Right renal cortex interstitium (tissue), 3 donors: ENCODE measurements at places on chromosomes 16 and 17. TPM values are rescaled to one million over a fixed set of nuclear protein-coding genes. Genes with fewer than 3 reads are reported as not detected.

UBE2Z gene
- 97.7 TPM for polyA plus RNA-seq

DNA sequence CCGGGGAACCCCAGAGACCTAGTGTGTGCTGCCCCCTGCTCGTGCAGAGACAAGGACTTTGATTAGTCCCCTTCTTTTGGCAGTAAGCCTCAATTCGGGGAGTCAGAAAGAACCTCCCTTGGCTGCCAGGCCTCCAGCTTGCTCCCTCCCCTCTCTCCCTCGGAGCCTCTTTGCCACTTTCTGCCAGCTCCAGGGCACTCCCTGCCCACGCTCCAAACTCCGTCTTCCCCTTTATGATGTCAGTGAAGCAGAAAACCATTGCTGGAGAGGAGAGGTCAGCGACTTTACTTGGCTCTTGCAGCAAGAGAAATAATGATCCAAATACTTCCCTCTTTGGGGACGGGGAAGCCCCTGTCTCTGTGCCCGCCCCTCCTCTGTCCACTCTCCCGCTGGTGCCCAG, 28.1 kb downstream of the TTYH2 start:
- no peak for DNase-seq

GAS2L2 gene
- 0.06 TPM for polyA plus RNA-seq

DNA sequence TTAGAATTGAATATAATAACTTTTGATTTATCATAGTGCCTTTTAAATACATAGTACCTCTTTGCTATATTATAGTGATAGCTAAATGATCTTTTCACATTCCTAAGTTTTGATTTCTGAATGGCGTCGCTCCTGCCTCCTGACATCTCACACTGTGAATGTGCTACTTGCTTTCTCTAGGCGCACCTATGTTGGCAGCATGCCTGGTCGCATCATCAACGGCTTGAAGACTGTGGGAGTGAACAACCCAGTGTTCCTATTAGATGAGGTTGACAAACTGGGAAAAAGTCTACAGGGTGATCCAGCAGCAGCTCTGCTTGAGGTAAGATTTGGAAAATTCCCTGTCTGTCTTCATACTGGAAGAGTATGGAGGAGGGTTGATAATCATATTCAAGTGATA, 29.8 kb upstream of the ABCC11 start:
- DNase-seq: no peak

DNA sequence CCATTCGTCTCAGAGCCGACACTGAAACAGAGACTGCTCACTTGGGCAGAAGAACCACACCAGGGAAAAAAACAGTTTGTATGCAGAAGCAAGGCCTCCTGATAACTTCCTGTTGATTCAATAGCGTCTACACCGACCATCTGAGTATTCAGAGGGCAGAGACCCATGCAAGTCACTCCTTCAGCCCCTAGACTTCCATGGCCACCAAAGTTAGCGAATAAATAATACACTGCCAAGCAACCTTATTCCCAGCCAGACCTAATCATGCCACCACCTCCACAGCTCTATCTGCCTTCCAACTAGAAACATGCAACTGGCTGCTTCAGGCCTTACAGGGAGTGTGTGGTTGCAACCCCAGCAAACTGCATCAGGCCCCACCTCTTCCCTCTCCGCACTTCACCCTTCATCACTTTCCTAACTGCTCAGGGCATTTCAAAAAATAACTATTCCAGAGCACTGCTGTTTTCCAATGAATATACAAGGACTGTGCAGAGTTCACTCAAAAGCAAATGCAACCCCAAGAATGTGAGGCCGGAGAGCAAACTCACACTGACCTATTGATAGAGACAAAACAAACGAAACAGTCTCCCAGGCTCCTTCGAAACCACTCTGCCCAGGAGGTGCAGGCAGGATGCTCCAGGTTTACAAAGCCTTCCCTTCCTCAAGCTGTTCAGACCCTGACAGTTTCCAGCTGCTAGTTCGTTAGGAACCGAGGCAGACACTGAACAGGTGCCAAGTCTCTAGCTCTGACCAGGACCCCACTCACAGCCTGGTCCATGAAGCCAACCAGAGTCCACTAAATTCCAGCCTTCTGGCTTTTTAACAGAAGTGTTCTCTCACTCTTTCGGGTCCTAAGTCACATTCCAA, 3.6 kb downstream of the USP7 start:
- no peak for DNase-seq

DNAAF8 gene
- 1.2 TPM for polyA plus RNA-seq
